Caco-2 (cell line): ENCODE measurements at places on chromosomes 2 and 18. TPM values are rescaled to one million over a fixed set of nuclear protein-coding genes. Genes with fewer than 3 reads are reported as not detected.

GRCh38 chr2:2527148-2527547 is 196.1 kb upstream of the MYT1L start:
- H3K27me3 ChIP-seq: no peaks in the 10 kb centered on the region
- H3K4me3 ChIP-seq: no peak overlapping the region
- H3K4me1 ChIP-seq: no peaks in the 10 kb centered on the region
- H3K36me3 ChIP-seq: no peaks in the 10 kb centered on the region
- DNase-seq: no peak
- no peak overlapping the region for H3K27ac ChIP-seq

Gene DIS3L2
- 15.5 and 18.0 TPM in 2 replicates for total RNA-seq

Gene C1QL2
- total RNA-seq: not detected in 2 replicates

DNA sequence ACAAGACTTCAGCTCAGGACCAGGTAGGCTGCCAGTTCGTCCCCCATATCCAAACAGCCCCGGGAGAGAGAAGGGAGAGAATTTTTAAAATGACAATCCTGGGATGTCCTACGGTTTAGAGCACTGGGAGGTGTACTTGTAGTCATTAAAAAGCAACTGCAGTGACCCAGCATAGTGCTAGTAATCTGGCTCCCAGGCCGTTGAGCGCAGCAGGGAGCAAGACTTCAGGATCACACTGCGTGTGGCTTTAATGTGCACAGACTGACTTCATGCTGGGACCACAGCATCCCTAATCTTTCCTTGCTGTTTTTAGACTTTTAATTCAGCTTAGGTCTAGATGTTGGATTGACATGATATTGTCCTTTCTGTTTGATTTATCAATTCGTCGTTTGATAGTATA is 219.3 kb upstream of the FOSL2 start:
- peak overlapping the region; percentile 84 for H3K27ac ChIP-seq
- DNase-seq: no peak
- peaks cover 42% of the 10 kb centered on the region for H3K4me1 ChIP-seq
- H3K27me3 ChIP-seq: no peaks in the 10 kb centered on the region
- no peak overlapping the region for H3K4me3 ChIP-seq
- H3K36me3 ChIP-seq: 0 out of 2 replicates have a peak, but pooled peaks cover 1% of the 10 kb centered on the region

- H3K36me3 ChIP-seq: no peaks in the 10 kb centered on the region
- H3K27ac ChIP-seq: peak overlapping the region; percentile 21
- peaks cover 6% of the 10 kb centered on the region; the same call in 1 of the 2 replicates for H3K4me1 ChIP-seq
- no peaks in the 10 kb centered on the region for H3K27me3 ChIP-seq
- DNase-seq: no peak
Measured at GRCh38 chr2:217928324-217929181, 74.2 kb downstream of the TNS1 start.

- H3K36me3 ChIP-seq: no peaks in the 10 kb centered on the region
- peaks cover 5% of the 10 kb centered on the region; the same call in 1 of the 2 replicates for H3K4me1 ChIP-seq
- H3K27ac ChIP-seq: no peak overlapping the region
Measured at GRCh38 chr2:189291460-189291859, 111.9 kb upstream of the COL5A2 start.

- no peak overlapping the region for H3K4me3 ChIP-seq
- no peak for DNase-seq
- peaks cover 21% of the 10 kb centered on the region for H3K4me1 ChIP-seq
- H3K27me3 ChIP-seq: no peaks in the 10 kb centered on the region
- H3K36me3 ChIP-seq: no peaks in the 10 kb centered on the region
Measured at GRCh38 chr2:9707008-9707407, 76.2 kb upstream of the YWHAQ start.

DNA sequence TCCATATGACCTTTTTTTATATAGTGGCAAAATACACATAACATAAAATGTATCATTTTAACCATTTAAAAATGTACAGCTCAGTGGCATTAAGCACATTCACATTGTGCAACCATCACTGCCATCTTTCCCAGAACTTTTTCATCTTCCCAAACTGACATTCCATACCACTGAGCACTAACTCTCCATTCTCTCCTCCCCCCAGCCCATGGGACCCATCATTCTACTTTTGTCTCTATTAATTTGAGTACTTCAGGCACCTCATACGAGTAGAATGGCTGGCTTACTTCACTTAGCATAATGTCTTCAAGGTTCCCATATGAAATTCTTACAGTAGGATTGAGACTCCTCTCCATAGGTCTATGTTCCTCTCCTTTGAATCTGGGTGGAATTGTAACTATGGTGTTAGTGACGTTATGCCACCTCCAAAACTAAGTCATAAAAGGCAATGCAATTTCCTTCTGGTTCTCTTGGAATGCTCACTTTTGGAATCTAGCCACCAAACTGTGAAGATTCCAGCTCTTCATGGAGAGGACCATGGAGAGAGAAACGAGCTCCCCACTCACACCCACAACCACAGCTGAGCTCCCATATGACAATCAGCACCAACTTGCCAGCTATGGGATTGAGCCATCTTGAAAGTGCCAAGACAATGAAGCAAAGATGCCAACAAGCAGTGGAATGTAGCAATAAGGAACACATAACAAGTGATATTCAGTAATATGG is 9.8 kb upstream of the DNAJC27 start:
- H3K36me3 ChIP-seq: no peaks in the 10 kb centered on the region
- H3K4me1 ChIP-seq: no peaks in the 10 kb centered on the region
- no peaks in the 10 kb centered on the region for H3K27me3 ChIP-seq

Gene SOWAHC
- total RNA-seq: 20.3 and 21.4 TPM in 2 replicates

DNA sequence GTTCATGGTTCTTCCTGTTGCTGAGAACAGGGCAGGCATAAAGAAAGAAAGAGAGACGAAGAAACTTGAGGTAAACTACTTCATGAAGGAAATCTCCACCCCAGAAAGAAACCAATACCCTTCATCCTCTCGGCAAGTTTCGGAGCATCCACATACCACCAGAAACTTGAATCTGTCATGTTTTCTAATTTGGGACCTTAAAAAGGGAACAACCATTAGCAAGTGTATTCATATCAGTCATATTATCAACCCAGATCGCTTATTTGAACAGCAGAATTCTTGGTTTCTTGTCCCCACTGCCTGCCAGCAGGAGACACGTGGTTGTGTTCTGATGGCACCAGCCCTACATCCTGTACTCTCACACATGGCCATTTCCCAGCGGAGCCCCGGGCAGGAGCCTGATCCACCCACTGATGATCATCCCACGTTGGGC is 53.2 kb upstream of the FZD7 start:
- no peaks in the 10 kb centered on the region for H3K36me3 ChIP-seq
- no peak overlapping the region for H3K27ac ChIP-seq
- H3K4me1 ChIP-seq: peaks cover 13% of the 10 kb centered on the region
- no peaks in the 10 kb centered on the region for H3K27me3 ChIP-seq

GRCh38 chr18:51074605-51075004 is 44.6 kb downstream of the SMAD4 start:
- no peak overlapping the region for H3K27ac ChIP-seq
- H3K36me3 ChIP-seq: no peaks in the 10 kb centered on the region
- no peaks in the 10 kb centered on the region for H3K27me3 ChIP-seq
- no peak overlapping the region for H3K4me3 ChIP-seq

Gene LIMS4
- total RNA-seq: 2.4 and 2.5 TPM in 2 replicates

Gene MRPL53
- 88.4 and 102 TPM in 2 replicates for total RNA-seq

GRCh38 chr2:19933351-19933981 is 31.7 kb upstream of the TTC32 start:
- 0 out of 2 replicates have a peak, but pooled peaks cover 2% of the 10 kb centered on the region for H3K36me3 ChIP-seq
- H3K27me3 ChIP-seq: no peaks in the 10 kb centered on the region
- DNase-seq: peak; percentile 45
- H3K27ac ChIP-seq: peak overlapping the region; percentile 48
